Pancreas (tissue), 10 donors: ENCODE measurements at places on chromosomes 11 and 22. TPM values are rescaled to one million over a fixed set of nuclear protein-coding genes. Genes with fewer than 3 reads are reported as not detected.

GRCh38 chr11:10305262-10305963, 540 bp downstream of the ADM start:
- peak overlapping the region; percentile 84 for H3K4me3 ChIP-seq
- DNase-seq, result peak; percentile 19
- peak overlapping the region; percentile 93 for H3K27ac ChIP-seq
- no peaks in the 10 kb centered on the region for H3K27me3 ChIP-seq
- peaks cover 21% of the 10 kb centered on the region for H3K4me1 ChIP-seq
- no peaks in the 10 kb centered on the region for H3K36me3 ChIP-seq

Gene NPAS4
- 0.08 TPM for polyA plus RNA-seq

Gene NNMT
- polyA plus RNA-seq, result 81.7 TPM

- H3K27ac ChIP-seq, result no peak overlapping the region
- no peak overlapping the region for H3K4me3 ChIP-seq
- H3K4me1 ChIP-seq, result no peaks in the 10 kb centered on the region
Measured at GRCh38 chr22:20062766-20063083, 17.3 kb upstream of the DGCR8 start.

DNA sequence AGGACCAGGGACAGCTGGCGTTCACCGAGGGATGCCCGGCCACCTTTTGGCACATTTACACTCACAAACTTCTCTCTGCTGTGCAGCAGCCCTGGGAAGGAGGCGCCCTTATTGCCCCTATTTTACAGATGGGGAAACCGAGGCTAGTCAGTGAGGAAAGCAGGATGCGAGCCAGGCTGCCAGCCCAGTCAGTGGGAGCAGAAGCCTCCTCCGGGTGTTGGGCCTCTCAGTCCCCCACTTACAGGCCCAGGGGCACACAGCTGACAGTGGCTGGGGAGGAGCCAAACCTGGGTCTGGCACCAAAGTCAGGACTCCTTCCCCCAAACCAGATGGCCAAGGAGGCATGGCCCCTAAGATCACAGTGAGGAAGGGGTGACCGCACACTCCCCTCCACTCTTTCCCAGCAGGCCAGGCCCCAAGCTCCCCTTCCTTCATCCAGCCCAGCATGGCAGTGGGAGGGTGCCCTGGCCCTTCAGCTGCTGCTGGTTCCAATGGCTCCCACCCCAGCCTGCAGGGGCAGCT, 121.4 kb upstream of the ANO1 start:
- no peak for DNase-seq
- H3K4me1 ChIP-seq, result no peaks in the 10 kb centered on the region
- H3K4me3 ChIP-seq, result no peak overlapping the region

Gene VWA5A
- 12.1 TPM for polyA plus RNA-seq

Gene SAA2
- 0.49 TPM for polyA plus RNA-seq
